Cortex of kidney (tissue), 1 donor: ENCODE measurements at places on chromosomes 16 and 17.

GRCh38 chr17:28174352-28175046 lies 132.0 kb downstream of the NLK start:
- no peak for DNase-seq

- no peak for DNase-seq
Measured at GRCh38 chr17:5557990-5558389, 26.3 kb downstream of the NLRP1 start.

DNA sequence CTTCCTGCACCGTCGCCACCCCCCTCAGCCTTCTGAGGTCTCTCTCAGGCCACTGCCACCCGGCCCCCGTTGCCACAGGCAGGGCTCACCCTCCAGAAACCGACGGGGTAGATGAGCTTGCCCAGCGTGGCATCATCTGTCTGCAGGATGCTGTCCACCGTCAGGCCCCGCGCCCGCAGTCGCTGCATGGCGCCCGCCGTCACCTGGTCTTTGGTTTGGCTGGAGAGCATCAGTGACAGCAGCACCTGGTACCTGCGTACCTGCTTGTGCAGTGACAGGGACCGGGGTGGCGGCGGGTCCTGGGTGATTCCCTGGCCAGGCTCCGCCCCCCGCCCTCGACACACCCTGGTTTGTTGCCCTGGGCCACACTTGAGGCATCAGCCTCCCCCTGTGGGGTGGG lies 3.1 kb downstream of the NTHL1 start:
- DNase-seq = no peak

DNA sequence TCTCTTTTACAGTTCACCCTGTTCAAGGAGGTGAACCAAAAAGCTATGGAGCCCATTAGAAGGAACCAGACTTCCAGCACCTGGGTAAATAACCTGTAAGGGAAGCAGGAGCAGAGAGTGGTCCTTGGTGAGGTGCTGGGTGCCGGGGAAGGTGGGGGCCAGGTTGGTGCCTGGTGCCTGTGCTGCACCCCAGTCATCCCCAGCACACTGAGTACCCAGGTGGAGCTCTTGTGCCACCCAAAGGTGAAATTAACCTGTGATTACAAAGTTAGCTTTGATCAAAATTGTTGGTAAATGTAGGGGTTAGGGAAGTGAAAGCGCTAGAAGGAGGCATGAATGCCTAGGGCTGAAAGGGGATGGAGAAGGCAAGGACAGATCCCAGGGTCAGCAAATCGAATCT lies 58.6 kb downstream of the CDRT4 start:
- no peak for DNase-seq

DNA sequence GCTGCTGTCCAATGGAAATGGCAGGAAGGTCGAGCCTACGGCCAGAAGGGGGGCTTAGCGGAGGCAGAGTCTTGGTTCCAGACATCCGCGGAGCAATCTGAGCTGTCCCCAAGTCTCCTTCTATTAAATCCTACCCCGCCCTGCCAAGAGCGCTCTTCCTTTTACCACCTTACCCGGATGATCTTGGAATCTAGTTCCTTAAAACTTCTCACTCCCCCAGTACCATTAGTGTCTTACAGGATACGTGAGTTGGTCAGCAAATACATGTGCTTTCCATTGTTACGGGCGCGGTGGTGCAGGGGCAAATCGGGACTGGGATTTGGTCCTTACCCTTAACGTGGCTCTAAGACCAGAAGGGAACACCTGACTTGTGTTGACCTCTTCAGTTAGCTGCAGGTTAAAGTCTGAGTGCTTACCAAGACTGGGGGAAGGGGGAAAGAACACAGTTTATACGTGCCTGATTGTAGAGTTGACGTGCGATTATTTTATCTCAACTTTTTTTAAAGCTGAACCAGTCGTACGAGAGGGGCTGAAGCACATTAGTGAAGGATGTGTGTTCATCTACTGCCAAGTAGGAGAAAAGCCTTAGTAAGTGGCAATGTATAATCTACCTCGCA lies 495 bp downstream of the TXNDC17 start:
- no peak for DNase-seq

DNA sequence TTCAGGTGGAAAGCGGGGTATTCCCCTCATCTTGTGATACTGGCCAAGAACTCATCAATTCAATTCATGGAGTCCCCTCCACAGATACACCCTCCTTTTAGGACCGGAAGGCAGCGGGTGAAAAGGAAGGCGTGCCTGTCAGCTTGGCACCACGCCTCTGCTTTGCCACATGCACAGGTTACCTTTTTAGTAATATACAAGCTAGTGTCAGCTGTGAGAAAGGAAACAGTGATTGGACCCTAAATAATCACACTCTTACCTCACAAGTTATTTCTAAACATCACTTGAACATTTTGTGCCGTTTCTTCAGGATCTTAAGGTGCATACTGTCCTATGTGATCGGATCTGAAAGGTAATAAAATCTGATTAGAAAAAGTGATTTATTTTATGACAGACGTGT lies 15.7 kb downstream of the ZDHHC7 start:
- no peak for DNase-seq

GRCh38 chr17:48576479-48577309 lies 1.5 kb downstream of the HOXB4 start:
- DNase-seq = no peak

GRCh38 chr17:6110088-6110487 lies 39.9 kb downstream of the WSCD1 start:
- DNase-seq = no peak

DNA sequence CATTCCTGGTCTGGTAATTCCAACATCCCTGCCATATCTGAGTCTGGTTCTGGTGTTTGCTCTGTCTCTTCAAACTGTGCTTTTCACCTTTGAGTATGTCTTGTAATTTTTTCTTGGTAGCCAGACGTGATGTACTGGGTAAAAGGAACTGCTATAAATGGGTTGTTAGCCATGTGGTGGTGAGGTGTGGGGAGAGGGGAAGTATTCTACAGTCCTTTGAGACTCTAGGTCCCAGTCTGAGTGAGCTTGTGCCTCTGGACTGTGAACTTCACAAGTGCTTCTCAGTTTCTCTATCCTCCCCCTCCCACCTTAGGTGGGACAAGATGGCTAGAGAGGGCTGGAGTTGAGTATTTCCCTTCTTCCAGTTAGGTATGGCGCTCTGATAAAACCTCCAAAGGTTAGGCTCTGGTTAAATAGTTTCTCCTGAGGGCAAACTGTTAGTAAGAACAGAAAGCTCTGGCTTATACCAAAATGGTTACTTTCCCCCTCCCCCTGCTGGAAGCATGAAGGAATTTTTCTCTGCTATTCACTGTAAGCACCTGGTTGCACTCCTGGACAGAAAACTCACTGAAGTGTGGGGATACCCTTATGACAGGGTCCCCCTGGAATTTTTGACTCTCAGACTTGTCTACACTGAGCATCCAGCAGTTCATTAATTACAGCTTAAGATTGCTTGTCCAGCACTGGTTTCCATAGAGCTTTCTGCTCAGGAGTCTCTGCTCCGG lies 87.8 kb downstream of the MARCHF10 start:
- no peak for DNase-seq

DNA sequence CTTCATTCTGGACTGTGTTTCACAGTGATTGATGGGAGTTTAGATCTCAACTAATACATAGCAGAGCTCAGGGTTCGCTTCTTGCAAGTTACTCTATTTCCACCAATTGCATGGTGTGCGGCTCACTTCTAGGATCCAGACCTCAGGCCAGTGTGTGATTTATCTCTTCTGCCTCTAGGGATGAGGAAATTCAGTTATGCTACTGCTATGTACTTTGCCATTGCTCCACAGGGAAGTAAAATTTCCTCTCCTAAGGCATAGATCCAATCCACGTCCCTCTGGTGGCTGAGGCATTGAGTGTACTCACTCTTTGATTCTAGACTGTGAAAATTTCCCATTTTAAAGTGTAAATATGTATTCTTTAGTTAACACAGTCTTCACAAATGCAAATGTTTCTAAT lies 214.1 kb downstream of the HS3ST3B1 start:
- no peak for DNase-seq

GRCh38 chr16:60636117-60636516 lies 1400.1 kb downstream of the CDH8 start:
- no peak for DNase-seq

GRCh38 chr16:17448640-17449638 lies 21.8 kb downstream of the XYLT1 start:
- DNase-seq = no peak

- DNase-seq = no peak
Measured at GRCh38 chr17:80789356-80789902, 202.2 kb upstream of the CHMP6 start.

DNA sequence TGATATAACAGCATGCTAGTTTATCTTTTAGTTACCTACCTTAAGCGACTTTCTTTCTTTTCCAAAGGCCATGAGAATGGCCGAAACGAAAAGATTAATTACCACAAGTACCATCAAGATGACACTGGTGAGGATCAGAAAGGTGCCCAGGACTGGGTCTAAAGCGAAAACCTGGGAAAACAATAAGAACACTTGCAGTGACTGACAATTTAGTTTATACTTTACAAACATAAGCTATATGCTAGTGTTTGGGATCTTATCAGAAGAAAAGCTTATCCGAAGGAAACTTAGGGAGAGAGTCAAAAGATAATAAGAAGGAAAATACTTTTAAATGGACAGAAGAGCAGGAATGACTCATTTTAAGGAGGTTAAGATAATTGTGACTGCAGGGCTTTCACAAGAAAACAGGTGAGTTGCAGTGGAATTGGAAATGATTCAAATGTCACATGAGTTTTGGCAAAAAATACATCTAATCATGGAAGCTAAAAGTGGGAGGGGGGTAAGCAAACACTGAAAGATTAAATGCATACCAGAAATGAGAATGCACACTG lies 34.8 kb downstream of the IST1 start:
- DNase-seq = no peak

DNA sequence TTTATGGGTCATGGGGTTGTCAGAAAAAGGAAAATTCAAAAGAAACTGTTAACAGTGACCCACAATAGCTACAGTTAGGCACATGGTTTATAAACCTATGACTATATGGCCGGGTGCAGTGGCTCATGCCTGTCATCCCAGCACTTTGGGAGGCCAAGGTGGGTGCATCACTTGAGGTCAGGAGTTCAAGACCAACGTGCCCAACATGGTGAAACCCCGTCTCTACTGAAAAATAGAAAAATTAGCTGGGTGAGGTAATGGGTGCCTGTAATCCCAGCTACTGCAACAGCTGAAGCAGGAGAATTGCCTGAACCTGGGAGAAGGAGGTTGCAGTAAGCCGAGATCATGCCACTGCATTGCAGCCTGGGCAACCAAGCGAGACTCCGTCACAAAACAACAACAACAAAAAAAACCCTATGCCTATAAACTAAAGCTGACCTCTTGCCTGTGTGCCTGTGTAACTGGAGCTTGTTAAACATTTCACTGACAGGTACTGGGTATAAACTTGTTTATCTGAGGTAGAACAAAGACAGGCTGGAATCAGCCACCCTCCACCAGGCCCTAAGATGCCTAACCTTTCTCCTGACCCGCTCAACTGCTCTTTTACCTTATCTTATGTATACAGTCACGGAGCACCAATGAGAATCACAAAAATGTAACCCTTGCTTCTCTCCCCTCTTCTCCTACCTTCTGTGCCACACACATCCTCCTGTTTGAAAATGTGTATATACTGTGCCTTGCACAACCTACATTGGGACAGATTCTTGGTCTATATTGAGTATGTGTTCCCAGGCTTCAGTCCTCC lies 62.9 kb upstream of the ATF7IP2 start:
- DNase-seq = no peak

DNA sequence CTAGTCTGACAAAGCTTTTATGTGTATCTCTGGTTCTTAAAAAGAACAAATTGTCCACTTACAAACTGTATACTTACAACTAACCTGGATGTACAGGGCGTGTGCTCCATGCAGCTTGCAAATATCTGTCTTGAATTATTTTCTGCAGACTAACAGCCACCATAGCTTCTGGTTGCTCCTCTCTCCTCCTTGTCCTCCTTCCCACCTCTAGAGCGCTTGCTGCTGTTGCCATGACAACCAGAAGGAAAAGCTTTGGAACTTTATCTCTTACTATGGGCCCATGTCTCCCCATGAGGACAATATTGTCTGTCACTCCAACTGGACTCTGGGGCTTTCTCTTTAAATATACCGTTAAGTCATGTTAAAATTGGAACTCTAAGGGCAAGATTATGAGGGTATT lies 71.5 kb upstream of the DHX40 start:
- DNase-seq = no peak

DNA sequence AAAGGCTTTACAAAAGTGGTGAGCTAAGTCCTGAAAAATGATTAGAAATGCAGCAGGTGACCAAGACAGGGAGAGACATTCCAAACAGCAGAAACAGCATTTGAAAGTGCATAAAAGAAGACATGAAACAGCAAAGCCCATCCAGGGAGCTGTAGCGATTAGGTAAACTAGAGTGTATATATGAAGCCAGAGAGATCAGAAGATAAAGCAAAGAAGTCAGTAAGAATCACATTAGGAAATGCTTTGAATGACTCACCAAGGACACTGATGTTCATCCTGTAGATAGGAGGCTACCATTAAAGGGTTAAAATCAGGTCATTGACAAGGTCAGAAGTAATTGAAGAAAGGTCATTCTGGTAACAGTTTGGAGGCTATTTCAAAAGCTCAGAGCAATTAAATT lies 27.6 kb upstream of the VAT1L start:
- no peak for DNase-seq

GRCh38 chr17:14052886-14053615 lies 16.3 kb upstream of the COX10 start:
- DNase-seq = no peak

DNA sequence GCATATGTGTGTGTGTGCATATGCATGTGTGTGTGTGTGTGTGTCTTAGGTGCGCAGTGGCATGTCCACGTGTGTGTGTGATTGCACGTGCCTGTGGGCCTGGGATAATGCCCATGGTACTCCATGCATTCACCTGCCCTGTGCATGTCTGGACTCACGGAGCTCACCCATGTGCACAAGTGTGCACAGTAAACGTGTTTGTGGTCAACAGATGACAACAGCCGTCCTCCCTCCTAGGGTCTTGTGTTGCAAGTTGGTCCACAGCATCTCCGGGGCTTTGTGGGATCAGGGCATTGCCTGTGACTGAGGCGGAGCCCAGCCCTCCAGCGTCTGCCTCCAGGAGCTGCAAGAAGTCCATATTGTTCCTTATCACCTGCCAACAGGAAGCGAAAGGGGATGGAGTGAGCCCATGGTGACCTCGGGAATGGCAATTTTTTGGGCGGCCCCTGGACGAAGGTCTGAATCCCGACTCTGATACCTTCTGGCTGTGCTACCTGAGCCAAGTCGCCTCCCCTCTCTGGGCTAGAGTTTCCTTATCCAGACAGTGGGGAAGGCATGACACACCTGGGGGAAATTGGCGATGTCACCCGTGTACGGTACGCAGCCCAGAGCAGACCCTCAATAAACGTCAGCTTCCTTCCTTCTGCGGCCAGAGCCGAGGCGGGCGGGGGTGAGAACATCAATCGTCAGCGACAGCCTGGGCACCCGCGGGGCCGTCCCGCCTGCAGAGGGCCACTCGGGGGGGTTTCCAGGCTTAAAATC lies 47.6 kb downstream of the IL21R start:
- DNase-seq = no peak

GRCh38 chr17:834136-834535 lies 52.0 kb downstream of the MRM3 start:
- DNase-seq = no peak

- DNase-seq = no peak
Measured at GRCh38 chr16:53091466-53092211, 36.8 kb downstream of the CHD9 start.

GRCh38 chr16:75011634-75012307 lies 12.9 kb downstream of the ZNRF1 start:
- no peak for DNase-seq
